ENCODE measurements at places on chromosomes 1 and 21.

DNA sequence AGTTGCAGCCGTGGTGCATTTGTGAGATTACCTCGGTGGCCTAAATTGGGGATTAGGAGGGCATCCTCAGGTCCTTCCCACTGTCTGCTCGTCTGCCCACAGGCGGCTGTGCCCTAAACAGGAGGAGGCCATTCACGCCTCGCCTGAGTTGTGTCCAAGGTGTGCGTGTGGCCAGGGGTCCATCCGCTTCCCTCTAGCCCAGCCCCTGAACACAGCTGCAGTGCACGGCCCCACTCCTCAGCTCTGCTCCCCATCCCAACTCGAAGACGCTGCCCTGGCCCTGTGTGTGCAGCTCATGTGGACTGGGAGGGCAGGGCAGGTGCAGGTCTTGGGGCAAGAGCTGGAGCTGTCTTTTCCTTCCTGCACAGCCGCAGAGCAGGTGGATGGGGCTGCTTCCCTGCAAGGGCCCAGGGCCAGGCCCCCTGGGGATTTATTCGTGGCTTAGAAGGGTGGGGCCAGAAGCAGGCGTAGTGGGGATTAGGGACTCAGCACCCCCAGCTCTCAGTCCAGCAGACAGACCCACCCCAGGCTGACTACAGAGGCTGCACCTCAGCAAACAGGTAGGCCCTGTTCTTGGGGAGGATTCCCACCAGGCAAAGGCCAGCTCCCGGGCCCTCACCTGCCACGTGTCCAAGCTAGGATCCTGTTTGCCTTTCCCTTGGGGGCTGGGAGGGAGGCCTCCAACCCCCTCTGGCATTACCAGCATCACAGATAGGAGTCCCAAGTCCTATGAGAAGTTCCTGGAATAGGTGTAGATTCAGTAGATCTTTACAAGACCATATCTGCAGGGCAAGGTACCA lies 4.3 kb downstream of the GUK1 start:
- DNase-seq = no peak

DNA sequence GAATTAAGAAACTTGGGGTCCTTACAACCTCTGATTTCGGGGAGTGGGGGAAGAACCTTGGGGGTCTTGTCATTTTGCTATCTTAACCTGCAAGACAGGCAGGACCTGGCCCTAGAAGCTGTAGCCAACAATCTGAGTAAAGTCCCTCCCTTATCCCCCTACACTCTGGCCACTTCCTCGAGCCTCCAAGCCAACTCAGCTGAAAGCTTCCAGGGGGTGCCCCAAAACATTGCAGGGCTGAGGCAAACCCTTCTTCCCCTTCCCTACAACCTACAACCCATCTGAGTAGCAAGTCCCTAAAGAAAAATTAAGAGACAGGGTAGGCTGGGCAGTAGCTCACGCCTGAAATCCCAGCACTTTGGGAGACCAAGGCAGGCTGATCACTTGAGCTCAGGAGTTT lies 5.0 kb downstream of the CERS2 start:
- DNase-seq = no peak

DNA sequence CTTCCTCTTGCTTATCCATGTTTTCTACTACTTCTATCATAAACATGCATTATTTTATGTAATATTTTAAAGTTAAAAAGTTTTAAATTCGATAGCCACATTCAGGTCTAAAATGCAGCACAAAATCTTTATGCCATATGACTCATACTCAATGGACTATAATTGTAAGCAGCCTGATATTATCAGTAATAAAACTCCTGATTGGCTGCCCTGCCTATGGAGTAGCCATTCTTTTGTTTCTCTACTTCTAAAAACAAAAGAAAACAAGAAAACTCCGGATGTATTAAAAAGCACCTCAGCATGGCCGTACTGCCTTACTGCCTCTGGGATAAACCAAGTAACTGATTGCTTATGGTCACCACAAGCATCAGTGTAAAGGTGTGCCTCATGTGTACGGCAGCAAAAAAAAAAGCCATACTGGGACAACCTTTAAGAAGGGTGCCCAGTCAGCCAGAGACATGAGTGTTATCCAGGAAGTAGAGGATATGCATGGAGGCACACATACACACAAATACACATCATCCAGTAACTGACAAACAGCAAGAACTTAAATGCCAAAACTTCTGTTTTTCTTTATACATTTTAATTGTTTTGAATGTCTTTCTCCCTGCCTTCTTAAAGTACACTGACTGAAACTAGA lies 9.2 kb downstream of the SLC35D1 start:
- DNase-seq = no peak

DNA sequence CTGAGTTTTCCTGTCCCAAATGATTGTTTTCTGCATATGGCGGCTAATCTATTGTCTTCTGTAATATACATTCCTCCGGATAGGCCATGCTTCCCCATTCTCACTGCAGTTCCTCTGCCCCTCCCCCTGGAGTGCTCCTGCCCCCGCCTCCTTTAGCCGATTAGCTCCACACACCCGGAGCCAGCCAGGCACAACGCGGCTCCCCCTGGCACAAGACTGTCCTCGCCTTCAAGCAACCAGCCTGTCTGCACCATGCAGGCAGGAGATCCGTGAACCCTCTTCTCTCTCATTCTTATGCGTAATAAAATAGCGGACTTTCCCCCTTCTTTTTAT lies 18.0 kb downstream of the SERTAD4 start:
- DNase-seq = peak; percentile 90

DNA sequence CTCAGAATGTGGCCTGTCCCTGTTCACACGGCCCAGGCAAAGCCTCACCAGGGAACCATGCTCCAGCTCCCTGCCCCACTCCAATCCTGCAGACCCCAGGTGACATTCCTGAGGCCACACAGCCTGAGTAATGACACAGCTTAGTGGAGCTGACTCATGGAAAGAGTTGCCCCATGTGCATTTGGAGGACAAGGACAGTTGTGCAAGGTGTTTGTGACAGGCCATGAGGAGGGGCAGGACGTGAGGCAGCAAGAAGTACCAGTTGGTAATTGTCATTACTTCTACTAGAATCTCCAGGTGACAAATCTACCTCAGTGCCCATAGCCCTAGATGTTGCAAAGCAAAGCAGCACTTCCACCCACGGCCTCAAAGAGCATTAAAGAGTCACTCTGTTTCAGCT lies 15.2 kb downstream of the PRR9 start:
- DNase-seq = no peak
